ENCODE measurements at places on chromosomes 5 and 9. TPM values are rescaled to one million over a fixed set of nuclear protein-coding genes. Genes with fewer than 3 reads are reported as not detected.
A peak's percentile ranks its signal among the peaks of the same experiment; 100 is the strongest.

RFX3 gene
- total RNA-seq: 11.3 TPM

KCNT1 gene
- 3.6 TPM for total RNA-seq

DNA sequence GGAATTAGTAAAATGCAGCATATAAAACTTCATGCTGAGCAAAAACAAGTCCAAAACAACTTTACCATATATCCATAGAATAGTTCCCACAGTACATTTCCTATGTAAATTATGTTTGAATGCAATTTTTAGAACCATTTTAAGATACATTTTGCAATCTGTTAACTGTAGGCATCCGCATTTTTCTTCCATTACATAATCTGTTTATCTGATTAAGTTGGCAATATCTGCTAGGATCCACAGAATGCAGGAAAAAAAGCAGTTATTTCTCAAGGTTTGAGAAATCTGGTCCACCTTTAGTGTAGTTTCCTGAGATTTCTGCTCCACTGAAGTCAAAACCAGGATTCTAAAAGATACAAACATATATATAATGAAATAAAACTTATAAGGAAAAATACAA lies 6.2 kb downstream of the NUDCD2 start:
- DNase-seq: no peak

IFNA13 gene
- total RNA-seq: 8.2 TPM

- peak; percentile 65 for DNase-seq
Measured at GRCh38 chr5:121797681-121798518, 53.8 kb upstream of the FTMT start.

DNA sequence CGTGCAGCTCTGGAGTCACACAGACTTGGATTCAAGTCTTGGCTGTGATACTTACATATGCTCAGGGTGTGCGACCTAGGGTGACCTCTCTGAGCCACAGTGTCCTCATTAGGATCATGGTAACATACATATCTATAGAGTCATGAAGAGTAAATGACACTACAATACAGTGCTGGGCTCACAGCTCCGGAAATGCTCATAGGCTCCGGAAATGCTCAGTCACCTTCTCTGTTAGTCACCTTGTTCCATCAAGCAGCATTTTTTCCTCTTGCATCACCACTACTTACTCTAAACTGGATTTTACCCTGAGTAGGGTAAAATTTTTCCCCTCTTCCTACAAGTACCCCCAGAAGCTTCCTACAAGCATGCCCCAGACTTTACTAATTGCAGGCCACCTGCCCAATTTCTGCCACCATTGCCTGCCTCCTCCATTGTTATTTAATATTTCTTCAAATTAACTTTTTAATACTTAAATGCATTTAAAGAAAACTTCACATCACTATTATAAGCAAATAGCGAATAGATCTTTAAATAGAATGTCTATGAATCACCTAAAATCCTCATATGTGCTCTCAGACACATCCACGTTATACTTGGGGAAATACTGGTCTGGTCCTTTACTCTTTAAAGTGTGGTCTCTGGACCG lies 147.6 kb upstream of the SPRY4 start:
- no peak for DNase-seq

DNA sequence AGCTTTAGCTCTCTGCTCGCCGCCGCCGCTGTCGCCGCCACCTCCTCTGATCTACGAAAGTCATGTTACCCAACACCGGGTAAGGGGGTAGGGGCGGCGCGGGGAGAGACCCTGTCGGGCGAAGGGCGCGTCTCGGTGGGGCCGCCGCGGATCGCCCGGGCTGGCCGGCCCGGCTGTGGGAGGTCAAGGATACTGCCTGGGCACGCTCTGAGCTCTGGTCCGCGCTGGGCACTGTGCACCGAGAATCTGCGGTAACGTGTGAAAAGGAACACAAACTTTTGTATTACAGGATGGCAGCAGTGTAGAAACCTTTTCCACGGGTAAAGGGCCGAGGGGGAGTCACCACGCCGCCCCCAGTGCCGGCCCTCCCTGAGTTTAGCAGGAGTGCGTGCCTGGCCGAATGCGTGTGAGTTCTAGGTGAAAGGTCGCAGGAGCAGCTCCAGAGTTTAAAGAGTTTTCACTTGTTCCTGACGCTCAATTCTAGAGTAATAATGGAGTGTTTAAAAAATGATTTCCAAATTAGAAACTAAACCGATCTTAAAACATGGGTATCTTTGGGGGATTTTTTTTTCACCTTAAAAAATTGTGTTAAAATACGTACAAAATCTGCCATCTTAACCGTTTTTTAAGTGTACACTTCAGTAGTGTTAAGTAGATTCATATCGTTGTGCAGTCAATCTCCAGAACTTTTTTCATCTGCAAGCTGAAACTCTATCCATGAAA lies at the start of gene HSDL2:
TSS of gene HSDL2 (plus strand) at position 7 of the 723 bp plus-strand sequence. CDS start at position 63, 56 bp downstream.
- DNase-seq: no peak

HTR4 gene
- total RNA-seq: 1.7 TPM

DNA sequence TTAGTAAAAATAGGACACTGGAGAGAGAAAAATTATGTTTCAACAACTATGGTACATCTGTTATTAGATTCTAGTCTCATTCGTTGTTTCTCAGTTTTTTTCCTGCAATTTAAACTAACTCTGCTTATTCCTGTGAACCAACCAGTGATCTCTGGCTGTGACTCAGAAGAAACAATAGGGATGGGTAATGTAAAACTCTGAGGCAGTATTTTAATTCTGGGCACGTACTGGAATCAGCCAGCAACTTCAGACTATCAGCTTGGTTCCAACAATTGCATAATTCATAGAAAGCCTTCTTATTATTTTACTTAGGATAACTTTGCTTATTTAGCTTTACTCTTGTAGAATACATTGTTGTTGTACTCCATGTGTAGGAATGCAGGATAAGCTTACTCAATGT lies 28.8 kb downstream of the MLLT3 start:
- DNase-seq: peak; percentile 66

CDH9 gene
- 6.5 TPM for total RNA-seq

- no peak for DNase-seq
Measured at GRCh38 chr5:43145071-43145470, 24.4 kb downstream of the ZNF131 start.
